Prostate gland (tissue), 2 donors: ENCODE measurements at places on chromosomes 16 and 17. TPM values are rescaled to one million over a fixed set of nuclear protein-coding genes. Genes with fewer than 3 reads are reported as not detected.

- H3K27me3 ChIP-seq: no peaks in the 10 kb centered on the region
- H3K36me3 ChIP-seq: no peaks in the 10 kb centered on the region
- H3K27ac ChIP-seq: no peak overlapping the region
- H3K4me3 ChIP-seq: no peak overlapping the region
- no peak for DNase-seq
- no peaks in the 10 kb centered on the region for H3K4me1 ChIP-seq
These were observed 363.5 kb upstream of the EEF2KMT start for GRCh38 chr16:5461141-5461540.

GRCh38 chr17:55757659-55758058 lies 6.8 kb downstream of the PCTP start:
- DNase-seq: no peak
- H3K27me3 ChIP-seq: no peaks in the 10 kb centered on the region
- H3K27ac ChIP-seq: no peak overlapping the region
- H3K4me1 ChIP-seq: no peaks in the 10 kb centered on the region
- H3K36me3 ChIP-seq: no peaks in the 10 kb centered on the region

ZSCAN10 gene
- 0.57 TPM for total RNA-seq

ABAT gene
- 74.7 TPM for total RNA-seq

AATK gene
- 5.2 TPM for total RNA-seq

KRTAP2-1 gene
- total RNA-seq: not detected
